NB4 (cell line): ENCODE measurements at places on chromosomes 6 and 20.
A peak's percentile ranks its signal among the peaks of the same experiment; 100 is the strongest.

DNA sequence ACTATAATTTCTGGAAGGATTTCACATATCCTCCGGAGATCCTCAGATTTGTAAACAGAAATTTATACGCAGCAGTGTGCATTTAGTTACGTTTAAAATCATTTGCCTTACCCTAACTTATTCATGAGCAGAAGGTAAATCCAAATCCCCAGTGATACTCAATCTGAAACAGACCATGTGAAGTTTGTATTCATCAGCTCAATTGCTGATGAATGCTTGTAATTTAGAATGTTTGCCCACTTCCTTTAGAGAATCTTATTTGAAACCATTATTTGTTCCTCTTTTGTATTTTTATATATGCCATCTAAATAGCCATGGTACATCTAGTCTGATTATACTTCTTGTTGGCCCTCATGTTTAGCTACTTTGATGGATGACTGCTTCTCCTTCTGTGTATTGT lies 15.4 kb downstream of the TAAR1 start:
- DNase-seq = no peak

DNA sequence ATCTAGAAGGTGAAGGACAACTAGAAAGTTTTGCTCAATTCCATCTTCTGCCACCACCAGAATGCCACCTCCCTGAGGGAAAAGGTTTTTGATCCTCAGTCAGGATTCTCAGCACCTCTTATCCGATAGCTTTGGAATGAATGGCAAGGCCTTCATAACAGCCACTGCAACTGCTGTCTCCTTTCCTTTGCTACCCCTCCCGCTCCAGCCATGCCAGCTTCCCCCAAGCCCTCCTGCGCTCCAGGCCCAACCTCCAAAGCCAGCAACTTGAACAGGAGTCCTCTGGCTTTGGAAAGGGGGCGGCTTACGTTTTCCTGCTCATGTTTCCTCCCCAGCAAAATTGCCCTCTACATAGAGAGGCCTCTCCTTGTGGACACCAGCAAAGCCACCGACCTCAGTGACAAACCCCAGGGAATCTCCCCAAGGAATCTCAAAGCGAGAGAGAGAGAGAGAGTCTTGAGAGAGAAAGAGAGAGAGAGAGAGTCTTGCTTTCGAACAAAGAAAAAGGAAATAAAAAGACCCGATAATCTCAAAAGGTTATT lies 420 bp upstream of the BTN2A1 start:
- DNase-seq = no peak

GRCh38 chr6:78909391-78909790 lies 42.0 kb downstream of the IRAK1BP1 start:
- DNase-seq = peak; percentile 74

GRCh38 chr6:142302421-142303175 lies 791 bp downstream of the ADGRG6 start:
- no peak for DNase-seq

GRCh38 chr20:513429-513828 lies 30.2 kb downstream of the CSNK2A1 start:
- DNase-seq = no peak

- DNase-seq = no peak
These were observed 43.4 kb downstream of the ZNF133 start for GRCh38 chr20:18331694-18332093.

GRCh38 chr20:20303742-20304141 lies 64.2 kb upstream of the INSM1 start:
- no peak for DNase-seq
